ENCODE measurements at places on chromosomes 7 and 10. TPM values are rescaled to one million over a fixed set of nuclear protein-coding genes. Genes with fewer than 3 reads are reported as not detected.

LRRD1 gene
- not detected for total RNA-seq

GNAT3 gene
- not detected for total RNA-seq

PAPSS2 gene
- total RNA-seq: 17.3 TPM

ST8SIA6 gene
- not detected for total RNA-seq

TPK1 gene
- 1.9 TPM for total RNA-seq

DNTT gene
- total RNA-seq: not detected

FLNC gene
- total RNA-seq: 5.7 TPM

TMEM273 gene
- total RNA-seq: not detected

FGFR2 gene
- total RNA-seq: 0.44 TPM

IFIT1B gene
- total RNA-seq: not detected

SEMA3C gene
- 86.4 TPM for total RNA-seq

SLC18A3 gene
- not detected for total RNA-seq

FAM107B gene
- 107 TPM for total RNA-seq

PRLHR gene
- total RNA-seq: not detected

AEBP1 gene
- total RNA-seq: not detected

SLC13A1 gene
- total RNA-seq: not detected

POU6F2 gene
- not detected for total RNA-seq

NME8 gene
- total RNA-seq: not detected

NEUROD6 gene
- total RNA-seq: not detected

AKR1C2 gene
- 3,571 TPM for total RNA-seq

PPP1R17 gene
- total RNA-seq: not detected

Data from A549 treated with Mapracorat at 1 μM for 4 hours (cell line).